NCI-H1105 treated with DMSO at 0.1 percent for 48 hours (cell line): ENCODE measurements at places on chromosomes 2 and 18.

DNA sequence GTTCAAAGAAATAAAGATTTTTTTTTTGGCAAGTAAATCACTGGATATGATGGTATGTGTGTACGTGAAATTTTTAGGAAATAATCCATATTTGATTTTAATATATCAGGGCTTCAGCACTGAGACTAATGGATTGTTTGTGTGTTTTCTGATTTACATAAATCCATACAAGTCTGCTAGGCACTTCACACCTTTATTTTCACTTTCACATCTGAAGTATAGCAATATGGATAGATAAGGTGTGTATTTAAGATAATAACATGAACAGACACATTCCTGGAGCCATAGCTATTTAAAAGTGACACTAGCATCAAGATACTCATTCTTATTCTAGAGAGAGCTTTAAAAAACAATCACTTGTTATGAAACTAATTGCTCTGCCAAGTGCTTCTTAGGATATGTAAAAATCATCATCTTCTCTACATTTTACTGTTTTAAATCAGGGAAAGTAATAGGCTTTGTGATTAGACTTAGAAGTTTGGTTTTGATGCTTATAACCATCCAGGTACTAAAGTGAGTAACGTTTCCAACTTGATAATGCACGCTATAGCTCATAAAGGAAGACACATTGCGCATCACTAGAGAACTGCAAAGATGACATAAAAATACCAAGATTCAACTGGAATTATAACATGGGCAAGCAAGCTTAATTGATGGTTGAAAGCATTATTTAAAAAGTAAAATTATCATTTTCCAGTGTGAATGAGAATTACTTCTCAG is 208.9 kb downstream of the ZEB2 start:
- no peak for DNase-seq

DNA sequence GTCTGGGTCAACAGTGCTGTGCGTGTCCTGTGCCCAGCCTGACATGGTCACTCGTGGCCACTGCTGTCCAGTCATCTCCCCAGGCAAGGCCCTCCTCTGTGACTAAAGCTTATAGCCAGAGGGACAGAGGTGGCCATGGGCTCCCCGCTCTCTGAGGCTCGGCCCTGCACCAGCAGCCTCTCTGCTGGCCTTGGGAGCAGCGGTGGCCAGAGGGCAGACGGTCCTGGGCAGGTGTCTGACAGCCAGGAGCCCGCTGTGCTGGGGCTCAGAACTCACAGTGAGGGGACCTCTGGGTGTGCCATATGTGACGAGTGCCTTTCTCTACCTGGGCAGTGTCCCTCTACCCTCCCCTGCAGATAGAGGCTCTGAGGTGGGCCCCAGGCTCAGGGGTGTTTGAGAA is 98.7 kb downstream of the FAM210A start:
- DNase-seq = no peak

GRCh38 chr2:118593257-118593656 is 254.2 kb downstream of the EN1 start:
- DNase-seq = no peak

DNA sequence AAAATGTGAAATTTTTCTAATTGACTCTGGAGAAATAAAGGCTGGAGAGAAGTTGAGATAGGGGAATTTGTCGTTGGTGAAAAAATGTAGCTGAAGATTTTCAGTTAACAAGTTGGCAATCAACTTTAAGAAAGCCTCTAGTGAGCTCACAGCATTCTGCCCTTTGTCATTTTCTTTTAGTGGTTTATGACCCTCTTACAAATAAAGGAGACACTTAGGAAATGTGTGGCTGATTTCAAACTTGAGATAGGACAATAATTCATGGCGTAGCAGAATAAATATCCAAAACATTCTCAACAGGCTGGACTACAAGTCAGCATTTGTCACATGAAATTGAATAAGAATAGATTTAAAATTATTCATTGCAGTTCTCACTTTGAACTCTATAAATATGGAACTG is 412.5 kb upstream of the SPHKAP start:
- DNase-seq = no peak

GRCh38 chr2:157170299-157170698 is 87.2 kb upstream of the GALNT5 start:
- no peak for DNase-seq

- DNase-seq = no peak
Measured at GRCh38 chr2:230184727-230185578, 34.8 kb downstream of the SP110 start.

GRCh38 chr18:78640246-78640995 is 339.2 kb upstream of the SALL3 start:
- no peak for DNase-seq

DNA sequence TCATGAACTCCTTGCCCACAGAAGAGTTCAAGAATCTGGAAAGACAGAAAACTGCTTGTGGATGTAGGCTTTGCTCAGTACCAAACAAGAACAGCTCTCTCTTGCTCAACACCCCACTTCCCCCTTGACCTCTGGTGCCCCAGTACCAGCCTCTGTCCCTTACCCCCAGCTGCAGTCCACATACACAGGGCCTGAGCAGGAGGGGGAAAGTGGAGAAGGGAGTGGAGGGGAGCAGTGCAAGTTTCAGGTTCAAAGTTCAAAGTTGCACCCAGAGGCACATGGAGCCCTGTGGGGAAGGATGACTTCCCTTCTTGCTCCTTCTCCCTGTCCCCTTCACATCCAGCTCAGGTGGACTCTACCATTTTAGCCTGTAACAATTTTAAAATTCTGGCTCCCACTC is 61.1 kb upstream of the LPIN2 start:
- no peak for DNase-seq

GRCh38 chr2:51335087-51336058 is 303.4 kb upstream of the NRXN1 start:
- DNase-seq = no peak

DNA sequence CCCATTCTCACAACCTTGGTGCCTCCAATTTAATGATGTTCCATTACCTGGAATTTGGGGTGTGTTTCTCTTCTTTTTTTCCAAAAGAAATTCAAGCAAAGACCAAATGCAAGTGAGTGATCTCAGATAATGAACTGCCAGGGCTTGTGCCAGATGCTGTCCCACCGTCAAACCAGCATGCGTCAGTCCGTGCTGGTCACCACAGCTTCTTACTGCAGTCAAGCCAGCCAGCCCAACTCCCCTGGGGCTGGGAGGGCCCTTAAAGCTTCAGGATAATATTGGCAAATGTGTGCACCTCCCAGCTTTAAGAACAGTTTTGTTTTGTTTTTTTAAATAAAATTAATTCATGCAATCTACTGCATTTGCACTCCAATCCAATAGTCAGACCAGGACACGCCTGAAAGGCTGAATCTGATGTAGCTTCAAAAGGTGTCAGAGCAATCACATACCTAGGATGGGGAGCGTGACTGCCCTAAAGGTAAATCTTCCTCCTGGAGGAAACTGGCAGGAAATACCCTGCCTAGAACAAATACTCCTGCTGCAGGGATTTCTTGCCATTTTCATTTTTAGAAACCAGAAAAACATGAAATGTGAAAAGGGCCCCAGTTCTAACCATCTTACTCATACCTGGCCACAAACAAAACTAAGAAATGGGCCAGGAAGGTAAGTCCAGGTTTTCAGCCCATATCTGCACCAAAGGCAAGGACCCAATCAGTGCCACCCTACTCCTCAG is 26.8 kb upstream of the SP3 start:
- DNase-seq = no peak

- no peak for DNase-seq
Measured at GRCh38 chr2:215606219-215606618, 170.4 kb upstream of the FN1 start.

DNA sequence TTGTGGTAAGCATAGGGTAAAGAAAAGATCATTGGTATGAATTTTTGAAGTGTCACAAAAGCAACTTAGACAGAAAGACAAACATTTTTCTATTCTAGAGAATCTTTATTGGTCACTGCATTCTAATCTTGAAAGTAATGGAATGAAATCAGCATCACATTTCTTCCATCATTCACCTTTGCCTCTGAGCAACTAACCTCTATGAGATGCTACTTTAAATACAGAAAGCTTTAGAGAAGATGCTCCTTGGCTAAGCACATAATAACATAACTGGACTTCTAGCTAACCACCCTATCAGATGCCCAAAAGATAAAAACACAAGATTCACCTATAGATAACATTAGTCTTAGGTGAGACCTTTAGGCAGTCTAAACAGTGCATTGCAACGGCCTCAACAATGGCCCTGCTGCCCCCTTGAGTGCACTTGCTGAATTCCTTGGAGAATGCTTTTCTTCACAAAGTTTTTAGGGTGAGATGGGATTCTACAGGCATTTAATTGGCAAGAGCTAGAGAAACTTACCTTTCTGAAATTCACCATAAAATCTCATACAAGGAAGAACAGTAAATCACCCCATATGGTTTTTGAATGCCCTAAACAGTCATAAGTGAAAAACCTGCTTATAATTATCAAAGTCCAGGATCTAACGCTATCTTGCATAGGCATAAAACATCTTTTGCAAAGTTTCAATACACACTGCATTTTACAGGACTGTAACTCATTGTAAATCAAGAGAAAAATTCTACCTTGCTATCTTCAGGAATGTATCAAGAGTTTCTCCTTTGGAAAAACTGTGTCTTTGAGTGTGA is 791.3 kb upstream of the CHAC2 start:
- DNase-seq = peak; percentile 7

- DNase-seq = no peak
Measured at GRCh38 chr2:214801068-214801467, 8.4 kb downstream of the BARD1 start.

DNA sequence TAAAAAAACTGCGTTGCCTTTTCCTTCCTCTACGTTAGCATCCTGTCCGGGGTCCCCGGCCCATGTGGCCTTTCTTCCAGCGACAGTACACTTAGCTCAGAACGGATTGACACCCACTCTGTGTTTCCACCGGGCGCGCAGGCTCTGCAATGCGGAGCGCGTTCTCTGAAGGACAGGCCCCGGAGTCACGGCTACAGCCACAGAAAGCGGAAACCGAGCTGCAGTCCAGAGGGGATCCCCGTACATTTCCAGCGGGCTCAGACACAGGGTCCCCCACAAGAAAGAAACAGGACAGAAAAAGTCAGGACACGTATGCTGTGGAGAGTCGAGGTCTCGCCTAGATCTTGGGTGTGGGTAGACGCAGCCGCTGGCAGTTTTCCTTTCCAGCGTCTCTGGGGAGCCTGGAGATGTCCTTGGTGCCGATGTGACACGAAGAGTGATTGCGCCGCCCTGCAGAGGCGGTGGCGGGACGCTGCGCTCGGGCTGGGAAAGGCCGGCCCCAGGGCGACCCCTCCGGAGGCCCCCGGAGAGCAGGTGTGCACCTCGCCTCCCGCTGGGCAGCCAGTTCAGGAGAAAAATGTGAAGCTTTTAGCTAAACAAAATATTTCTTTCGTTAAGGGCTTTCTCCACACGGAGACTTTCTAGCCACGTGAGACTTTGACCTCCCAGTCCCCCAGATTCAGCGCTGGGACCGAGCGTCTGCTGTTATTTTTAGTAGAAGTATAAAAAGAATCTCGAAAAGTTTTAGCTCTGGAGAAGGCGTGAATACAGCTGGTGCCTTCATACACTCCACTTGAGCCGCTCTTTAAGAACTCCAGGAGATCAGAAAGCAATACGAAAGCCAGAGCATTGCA is 1.3 kb upstream of the ACKR3 start:
- DNase-seq = peak; percentile 16

- no peak for DNase-seq
Measured at GRCh38 chr18:3993941-3994687, 461.0 kb downstream of the DLGAP1 start.

DNA sequence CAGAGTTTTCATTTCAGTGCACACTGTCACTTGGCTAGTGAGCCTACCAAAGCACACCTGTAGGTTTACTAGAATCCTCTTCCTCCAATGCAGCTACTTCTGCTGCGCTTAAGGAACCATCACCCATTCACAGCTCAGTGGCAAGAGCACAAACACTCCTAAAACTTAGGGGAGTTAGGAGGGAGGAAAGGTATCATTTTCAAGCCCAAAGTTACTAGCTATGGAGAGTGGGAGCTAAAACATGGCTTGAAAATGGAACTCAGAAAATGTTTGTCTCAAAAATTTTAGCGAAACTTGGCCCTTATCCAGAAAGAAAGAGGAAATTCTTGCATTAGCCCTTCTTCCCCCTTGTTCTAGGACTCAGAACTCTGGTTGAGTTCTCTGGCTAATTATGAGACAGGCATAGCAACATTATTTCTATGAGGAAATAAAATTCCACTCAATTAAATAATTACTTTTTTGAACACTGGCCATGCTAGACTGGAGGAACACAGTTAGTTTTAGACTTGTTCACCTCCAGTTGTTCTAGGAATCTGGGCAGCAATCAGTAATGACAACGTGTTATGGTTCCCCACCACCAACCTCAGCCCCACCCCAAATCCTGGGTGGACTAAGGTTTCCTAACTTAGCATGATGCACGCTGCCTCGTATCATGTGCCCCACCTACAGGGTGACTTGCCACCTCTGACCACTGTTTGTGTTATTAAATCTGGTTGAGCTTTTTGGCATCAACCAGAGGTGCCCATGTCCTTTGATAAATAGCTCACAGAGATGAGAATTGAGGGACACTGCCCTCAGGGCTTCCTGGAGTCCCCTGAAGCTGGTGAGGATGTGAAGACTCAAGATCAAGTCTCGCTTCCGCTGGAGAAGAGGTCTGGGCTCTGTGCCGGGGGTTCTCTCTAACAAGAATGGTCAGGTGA is 32.8 kb downstream of the LPIN2 start:
- DNase-seq = no peak

GRCh38 chr2:236608188-236608525 is 38.5 kb downstream of the ACKR3 start:
- DNase-seq = no peak

DNA sequence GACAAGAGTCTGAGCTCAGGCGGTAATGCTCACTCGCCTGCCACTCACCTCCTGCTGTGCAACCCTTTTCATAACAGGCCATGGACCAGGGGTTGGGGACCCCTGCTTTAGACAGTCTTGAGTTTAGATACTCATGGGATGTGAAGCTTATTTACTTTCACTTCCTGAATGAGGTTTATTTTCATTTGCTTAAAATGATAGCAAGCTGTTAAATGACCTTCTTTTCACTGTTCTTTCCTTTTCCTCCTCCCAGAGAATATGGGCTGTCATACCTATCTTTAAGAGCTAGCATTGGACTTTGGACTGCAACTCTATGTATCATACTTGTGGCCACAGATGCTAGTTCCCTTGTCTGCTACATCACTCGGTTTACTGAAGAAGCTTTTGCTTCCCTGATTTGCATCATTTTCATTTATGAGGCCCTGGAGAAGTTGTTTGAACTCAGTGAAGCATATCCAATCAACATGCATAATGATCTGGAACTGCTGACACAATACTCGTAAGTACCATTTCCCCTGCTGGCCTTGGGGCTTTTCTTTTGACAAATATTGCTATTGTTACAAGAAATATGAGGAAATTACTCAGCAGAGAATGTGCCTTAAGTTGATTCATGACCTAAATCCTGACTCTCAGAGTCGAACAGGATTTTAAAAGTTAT is 168.5 kb downstream of the DPP4 start:
- peak; percentile 94 for DNase-seq

DNA sequence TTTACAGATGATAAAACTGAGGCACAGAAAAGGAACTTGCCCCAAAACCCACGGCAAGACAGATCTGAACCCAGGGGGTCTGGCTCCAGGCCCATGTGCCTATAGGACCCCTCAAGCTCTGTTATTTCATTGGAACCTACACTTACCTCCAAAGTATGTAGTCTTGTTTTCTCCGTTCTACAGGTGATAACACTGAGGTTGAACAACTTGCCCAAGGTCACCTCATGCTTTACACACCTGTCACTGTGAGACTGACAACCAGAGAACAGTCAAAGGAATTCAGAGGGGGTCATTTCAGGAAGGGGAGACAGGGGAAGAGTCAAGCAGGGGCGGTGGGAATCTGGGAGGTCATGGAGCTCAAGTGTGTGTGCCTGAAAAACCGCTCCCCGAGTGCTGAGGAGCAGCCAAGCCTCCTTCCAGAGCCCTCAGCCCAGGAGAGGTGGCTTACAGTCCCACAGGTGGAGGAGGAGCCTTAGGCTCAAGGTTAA is 47.7 kb downstream of the SERTAD2 start:
- DNase-seq = no peak
